ENCODE measurements at places on chromosomes 4 and X. TPM values are rescaled to one million over a fixed set of nuclear protein-coding genes. Genes with fewer than 3 reads are reported as not detected.

The ZNF157 gene
- 2.0 TPM for total RNA-seq

The RASL11B gene
- not detected for total RNA-seq

The PNMA6A gene
- 0.68 TPM for total RNA-seq

The UGT8 gene
- 0.13 TPM for total RNA-seq

GRCh38 chr4:156515295-156515694, 456.3 kb downstream of the PDGFC start:
- no peak overlapping the region for H3K27ac ChIP-seq
- DNase-seq, result no peak
- no peaks in the 10 kb centered on the region for H3K36me3 ChIP-seq
- H3K4me3 ChIP-seq, result no peak overlapping the region

GRCh38 chr4:152601156-152601555, 65.3 kb upstream of the FBXW7 start:
- H3K4me3 ChIP-seq, result no peak overlapping the region
- H3K27me3 ChIP-seq, result no peaks in the 10 kb centered on the region
- H3K27ac ChIP-seq, result no peak overlapping the region
- H3K36me3 ChIP-seq, result no peaks in the 10 kb centered on the region
- no peaks in the 10 kb centered on the region for H3K4me1 ChIP-seq

- no peak overlapping the region for H3K4me3 ChIP-seq
- DNase-seq, result no peak
- no peak overlapping the region for H3K27ac ChIP-seq
Observed at GRCh38 chr4:124684301-124684700, 28.2 kb downstream of the ANKRD50 start.

- no peak overlapping the region for H3K27ac ChIP-seq
- DNase-seq, result no peak
- no peaks in the 10 kb centered on the region for H3K27me3 ChIP-seq
- no peaks in the 10 kb centered on the region for H3K36me3 ChIP-seq
- no peak overlapping the region for H3K4me3 ChIP-seq
Observed at GRCh38 chr4:116590648-116591047, 494.7 kb downstream of the TRAM1L1 start.

DNA sequence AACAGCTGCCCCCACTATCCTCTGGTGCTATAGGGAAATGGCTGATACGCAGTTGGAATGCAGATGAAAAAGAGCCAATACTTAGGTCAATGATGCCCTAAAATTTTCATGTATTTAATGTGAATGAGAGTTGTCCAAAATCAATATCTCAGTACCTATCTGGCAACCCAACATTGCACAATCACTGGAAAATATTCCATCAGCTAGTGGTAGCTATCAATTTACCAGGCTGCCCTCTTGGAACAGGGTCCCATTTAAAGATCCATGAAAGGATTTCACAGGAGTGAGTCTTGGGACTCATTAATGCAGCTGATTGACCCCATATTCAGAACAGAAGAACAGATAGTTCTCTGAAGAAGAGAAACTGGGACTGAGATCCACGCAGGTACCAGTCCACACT, 638.9 kb downstream of the SMARCA1 start:
- no peaks in the 10 kb centered on the region for H3K36me3 ChIP-seq
- H3K4me3 ChIP-seq, result no peak overlapping the region
- H3K27ac ChIP-seq, result no peak overlapping the region
- no peaks in the 10 kb centered on the region for H3K27me3 ChIP-seq

DNA sequence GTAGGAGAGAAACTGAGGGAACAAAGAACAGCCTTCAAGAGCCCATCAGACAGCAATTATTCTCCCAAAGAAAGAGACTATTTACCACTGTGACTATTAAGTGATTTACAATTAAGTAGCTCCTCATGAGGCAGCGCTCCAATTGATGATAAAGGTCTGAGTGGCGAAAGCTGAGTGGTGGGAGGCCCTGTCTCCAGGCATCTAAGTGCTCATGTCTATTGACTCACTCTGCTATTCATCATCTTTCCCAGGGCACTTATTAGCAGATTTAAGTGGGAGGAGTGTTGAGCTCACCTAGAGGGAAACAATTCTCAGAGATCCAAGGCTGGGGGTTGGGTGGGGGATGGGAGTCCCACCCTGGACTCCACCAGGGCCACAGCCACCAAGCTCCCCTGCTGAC, 23.3 kb downstream of the AMER1 start:
- H3K36me3 ChIP-seq, result no peaks in the 10 kb centered on the region
- H3K27ac ChIP-seq, result no peak overlapping the region
- no peak overlapping the region for H3K4me3 ChIP-seq
- no peaks in the 10 kb centered on the region for H3K27me3 ChIP-seq
- DNase-seq, result no peak
